Mesenchymal stem cell (in vitro differentiated cells and primary cell): ENCODE measurements at places on chromosomes 5 and 9.

- DNase-seq = no peak
These were observed 62.7 kb downstream of the SEMA4D start for GRCh38 chr9:89435071-89435823.

- no peak for DNase-seq
These were observed 188.8 kb downstream of the MEF2C start for GRCh38 chr5:88694023-88694679.

DNA sequence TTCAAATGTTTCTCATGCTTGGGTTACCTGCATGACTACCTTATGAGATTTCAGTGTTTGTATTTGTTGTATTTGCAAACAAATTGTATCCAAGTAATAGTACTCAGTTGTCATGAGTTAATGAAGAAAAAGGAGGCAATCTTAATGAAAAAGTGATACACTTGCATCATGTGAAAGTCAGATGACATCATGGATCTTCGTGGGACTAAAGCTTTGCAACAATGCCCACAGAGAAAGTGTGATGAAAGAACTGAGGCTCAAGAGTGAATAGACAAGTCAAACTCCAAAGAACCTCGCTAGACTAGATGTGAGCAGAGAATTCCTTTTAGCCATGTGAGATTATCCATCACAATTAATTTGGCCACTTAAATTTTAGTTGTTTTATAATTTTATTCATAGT, 75.4 kb upstream of the ADRB2 start:
- DNase-seq = peak; percentile 64

DNA sequence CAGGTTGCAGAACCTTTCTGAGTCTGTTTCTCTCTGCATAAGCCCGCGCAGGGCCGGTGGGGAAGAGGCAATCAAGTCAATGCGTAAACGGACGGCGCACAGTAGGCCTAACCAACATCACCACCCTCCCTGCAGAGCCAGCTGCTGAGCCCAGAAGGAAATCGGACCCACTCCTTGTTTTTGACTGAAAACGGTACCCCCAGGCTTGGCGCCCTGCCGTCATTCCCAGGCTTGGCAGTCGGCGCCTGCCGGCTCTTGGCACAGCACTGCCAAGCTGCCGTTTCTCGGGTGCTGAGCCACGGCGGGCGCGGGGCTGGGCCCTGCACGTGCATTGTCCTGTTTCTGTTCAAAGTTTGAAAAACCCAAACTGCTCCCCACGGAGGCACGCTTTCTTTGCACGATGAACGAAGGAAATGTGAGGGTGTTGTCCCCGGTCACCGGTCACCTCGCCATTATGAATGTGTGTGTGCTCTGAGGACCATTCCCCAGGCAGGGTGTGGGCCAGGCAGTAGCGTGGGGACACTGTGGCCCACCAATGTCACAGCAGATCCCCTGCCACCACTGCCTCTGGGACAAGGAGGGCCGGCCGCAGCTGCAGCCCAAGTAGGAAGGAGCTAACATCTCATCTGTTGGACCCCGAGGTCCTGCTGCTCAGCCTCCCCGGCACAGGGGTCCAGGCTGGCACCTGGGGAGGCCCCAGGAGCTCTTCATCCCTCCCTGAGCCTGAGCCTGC, 20.1 kb downstream of the FIBCD1 start:
- DNase-seq = no peak

GRCh38 chr5:155726267-155726666, 600.7 kb upstream of the SGCD start:
- DNase-seq = peak; percentile 1

DNA sequence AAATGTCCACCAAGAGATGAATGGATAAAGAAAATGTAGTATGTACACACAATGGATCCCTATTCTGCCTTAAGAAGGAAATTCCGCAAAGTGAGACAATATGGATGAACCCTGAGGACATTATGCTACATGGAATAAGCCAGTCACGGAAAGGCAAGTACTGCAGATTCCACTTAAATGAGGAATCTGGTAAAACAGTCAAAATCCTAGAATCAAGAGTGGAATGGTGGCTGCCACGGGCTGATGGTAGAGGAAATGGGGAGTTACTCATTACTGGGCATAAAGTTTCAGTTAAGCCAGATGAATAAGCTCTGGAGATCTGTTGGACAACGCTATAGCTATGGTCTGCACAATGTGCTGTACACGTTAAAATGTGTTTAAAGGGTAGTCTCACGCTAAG, 47.2 kb downstream of the STK10 start:
- DNase-seq = no peak
